ENCODE measurements at places on chromosomes 16 and 17. TPM values are rescaled to one million over a fixed set of nuclear protein-coding genes. Genes with fewer than 3 reads are reported as not detected.

Gene CDK12
- 77.4 TPM for polyA plus RNA-seq

Gene ITGA2B
- 4.4 TPM for polyA plus RNA-seq

Gene WNK4
- polyA plus RNA-seq = 10.1 TPM

Gene TEX19
- not detected for polyA plus RNA-seq

Gene CAPNS2
- not detected for polyA plus RNA-seq

Gene OSGIN1
- 0.30 TPM for polyA plus RNA-seq

Gene SMTNL2
- 57.5 TPM for polyA plus RNA-seq

Gene NEUROD2
- polyA plus RNA-seq = 0.08 TPM

Gene KANSL1
- 95.8 TPM for polyA plus RNA-seq

Gene EFCAB5
- polyA plus RNA-seq = 2.8 TPM

Gene MT4
- not detected for polyA plus RNA-seq

Gene TBC1D3K
- 1.1 TPM for polyA plus RNA-seq

Gene KCNH4
- polyA plus RNA-seq = not detected

- DNase-seq = no peak
Observed at GRCh38 chr17:18040261-18040858, 1.2 kb downstream of the GID4 start.

DNA sequence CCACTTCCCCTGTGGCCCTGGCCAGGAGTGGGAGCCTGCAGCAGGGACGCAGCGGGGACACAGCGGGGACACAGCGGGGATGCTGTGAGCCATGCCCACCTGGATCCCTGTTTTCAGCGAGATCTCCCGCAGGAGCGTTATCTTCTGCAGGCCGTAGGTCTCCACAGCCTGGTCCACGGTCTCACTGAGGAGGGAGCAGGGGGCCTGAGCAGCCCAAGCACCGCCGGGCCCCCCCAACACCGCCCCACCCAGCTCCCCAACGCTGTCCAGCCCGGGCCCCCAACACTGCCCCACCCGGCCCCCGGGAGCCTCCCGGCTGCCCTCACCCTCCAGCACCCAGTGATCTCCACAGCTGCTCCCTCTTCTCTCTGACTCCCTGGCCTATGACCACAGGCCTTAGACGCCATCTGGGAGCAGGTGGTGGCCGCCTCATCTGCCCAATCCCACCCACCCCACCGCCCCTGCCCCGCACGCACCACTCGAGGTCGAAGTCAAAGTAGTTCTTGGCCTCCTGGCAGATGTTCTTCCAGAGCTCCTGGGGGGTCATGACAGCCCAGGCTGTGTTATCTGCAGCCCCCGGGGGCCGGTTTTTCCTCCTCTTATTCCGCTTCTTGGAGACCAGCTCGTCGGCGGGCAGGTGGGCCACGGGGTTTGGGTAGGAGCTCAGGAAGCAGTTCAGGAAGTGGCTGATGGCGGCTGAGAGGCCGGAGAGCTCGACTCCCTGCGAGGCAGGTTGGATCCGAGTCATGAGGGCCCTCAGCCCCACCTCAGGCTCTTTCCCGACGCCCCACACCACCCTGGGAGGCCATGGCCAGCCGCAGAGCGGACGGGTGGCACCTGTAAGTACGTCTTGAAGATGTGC is 17.0 kb downstream of the CLUH start:
- DNase-seq = no peak

DNA sequence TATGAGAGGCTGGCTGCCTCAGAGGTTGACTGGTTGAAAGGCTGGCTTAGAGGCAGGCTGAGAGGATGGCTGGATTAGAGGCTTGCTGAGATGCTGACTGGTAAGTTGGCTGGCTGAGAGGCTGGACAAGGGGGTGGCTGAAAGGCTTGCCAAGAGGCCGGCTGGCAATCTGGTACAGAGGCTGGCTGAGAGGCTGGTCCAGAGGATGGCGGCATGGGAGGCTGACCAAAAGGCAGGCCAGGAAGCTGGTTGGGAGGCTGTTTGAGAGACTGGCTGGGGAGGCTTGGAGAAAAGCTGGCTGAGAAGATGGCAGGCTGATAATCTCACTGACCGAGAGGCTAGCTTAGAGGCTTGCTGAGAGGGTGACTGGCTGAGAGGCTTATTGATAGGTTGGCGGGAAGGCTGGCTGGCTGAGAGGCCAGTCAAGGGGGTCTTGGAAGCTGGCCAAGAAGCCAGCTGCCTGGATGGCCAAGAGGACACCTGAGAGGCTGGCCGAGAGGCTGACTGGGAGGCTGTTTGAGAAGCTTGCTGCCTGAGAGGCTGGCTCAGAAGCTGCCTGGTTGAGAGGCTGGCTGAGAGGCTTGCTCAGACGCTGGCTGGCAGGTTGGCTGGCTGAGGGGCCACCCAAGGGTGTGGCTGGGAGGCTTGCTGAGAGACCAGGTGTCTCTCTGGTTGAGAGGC is 34.2 kb upstream of the ACSM2B start:
- DNase-seq = no peak

DNA sequence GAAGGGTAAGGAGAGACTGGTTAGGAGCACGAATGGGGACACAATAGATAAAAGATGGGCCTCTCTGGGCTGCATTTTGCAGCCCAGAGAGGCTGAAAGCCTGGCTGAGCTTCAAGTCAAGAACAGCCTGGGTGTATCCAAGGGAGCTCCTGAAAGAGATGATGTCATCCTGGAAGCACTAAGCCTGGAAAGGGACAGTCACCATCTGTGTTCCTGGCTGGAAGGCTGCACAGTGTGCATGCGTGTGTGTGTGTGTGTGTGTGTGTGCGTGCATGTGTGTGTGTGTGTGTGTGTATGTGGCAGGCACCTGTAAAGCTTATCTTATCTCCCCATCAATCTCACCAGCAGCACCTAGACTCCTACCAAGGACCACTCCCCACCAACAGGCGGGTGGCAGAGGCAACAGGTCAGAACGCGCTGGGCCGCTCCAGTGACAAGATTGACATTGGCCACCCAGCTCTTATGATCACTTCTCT is 44.1 kb downstream of the COG7 start:
- DNase-seq = no peak

- DNase-seq = no peak
Observed at GRCh38 chr17:68290268-68290954, 516 bp downstream of the SLC16A6 start.

DNA sequence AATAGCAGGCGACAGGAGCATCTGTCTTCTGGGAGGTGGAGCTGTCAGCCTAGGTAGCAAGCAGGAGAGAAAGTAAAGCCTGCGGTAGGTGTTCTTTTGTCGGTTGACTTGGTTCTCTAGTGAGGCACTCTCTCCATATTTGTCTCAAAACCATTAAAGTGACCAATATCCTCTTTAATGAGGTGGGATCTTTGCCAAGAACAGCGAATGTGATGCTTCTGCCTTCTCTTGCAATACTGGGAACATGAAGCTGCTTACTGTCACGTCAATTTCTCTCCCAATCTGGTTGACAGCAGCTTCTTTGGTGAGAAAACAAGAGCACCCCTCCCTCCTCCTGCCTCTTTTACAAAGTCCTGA is 176.7 kb downstream of the ABCC12 start:
- no peak for DNase-seq

DNA sequence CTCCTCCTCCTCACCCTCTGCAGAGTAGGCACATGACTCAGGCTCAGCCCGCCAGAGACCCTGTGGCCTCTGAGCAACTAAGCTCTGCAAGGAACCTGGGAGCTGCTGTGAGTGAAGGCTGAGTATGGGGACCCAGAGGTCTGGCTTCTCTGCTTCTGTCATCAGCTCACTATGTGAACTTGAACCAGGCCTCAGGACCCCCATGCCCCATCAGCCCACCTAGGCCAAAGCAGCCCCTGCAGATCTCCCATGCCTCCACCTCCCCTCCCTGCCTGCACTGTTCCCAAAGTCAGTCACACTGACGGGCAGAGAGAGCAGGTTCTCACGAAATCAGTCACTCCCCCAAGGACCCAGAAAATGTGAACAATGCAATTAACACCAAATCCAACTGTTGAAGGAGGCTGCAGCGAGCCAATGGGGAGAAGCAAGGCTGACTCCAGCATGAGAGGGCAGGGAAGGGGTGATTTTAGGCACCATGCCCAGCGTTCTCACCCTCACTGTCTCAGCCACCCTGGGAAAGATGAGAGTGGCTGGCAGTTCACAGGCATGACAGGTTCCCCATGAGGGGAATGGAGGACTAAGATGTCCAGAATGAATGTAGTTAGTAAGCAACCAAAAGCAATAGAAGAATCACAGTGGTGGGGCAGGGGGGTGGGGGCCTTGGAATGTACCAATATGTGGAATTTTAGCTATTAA is 60.6 kb downstream of the BEAN1 start:
- DNase-seq = no peak

DNA sequence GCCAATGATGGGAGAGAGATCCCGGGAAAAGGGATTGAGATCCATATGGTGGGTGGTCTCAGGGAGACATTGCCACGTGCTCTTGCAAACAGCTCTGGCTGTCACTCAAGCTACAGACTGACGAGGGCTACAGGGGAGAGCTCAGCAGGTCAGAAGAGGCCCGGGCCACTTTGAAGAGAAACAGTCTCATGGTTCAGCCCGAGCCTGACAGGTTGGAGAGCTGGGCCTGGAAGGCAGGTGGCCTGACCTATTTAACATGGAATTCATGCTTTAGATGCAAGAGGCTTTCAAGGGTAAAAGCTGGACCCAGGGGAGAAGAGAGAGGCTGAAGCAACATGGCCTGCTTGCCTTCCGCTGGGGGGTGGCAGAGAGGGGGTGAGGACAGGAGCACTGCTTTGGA is 81.0 kb upstream of the BRD7 start:
- DNase-seq = no peak

DNA sequence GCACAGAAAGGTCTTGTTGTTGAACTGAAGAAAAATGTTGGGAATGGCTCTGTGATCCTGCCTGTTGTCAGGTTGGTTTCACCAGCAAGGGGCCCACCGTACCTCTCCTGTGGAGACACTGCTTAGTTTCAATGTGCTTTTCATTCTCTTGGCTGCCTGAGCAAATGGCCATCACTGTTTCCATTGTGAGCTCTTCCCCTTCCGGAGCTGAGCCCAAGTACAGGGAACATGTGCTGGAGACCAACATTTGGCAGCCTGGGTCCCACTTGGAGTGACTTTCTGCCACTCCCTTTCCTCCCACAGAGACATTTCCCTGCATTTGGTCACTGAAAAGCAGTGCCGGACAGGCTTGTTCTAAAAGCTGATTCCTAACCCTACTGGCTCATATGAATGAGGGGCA is 23.1 kb downstream of the GABARAPL2 start:
- DNase-seq = no peak

DNA sequence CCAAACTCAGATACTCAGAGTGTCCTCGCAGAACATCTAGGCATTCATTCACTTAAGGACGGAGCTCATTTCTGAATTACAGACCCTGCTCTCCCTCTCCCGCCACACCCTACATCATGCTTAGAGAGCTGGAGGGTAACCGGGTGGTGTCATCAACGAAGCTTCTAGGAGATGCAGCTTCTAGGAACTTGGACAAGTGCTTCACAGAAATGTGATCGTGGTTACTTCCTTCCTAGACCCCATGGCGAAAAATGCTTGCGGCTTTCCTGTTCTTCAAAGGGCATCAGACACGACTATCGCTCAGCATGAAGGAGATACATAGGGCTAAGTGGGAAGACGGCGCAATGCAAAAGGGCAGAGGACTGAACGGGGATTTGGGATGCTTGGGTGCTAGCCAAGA is 126.8 kb downstream of the ZFHX3 start:
- DNase-seq = no peak

- no peak for DNase-seq
Observed at GRCh38 chr16:50844840-50845239, 103.0 kb downstream of the CYLD start.

- no peak for DNase-seq
Observed at GRCh38 chr16:72241930-72242329, 70.0 kb upstream of the PMFBP1 start.

DNA sequence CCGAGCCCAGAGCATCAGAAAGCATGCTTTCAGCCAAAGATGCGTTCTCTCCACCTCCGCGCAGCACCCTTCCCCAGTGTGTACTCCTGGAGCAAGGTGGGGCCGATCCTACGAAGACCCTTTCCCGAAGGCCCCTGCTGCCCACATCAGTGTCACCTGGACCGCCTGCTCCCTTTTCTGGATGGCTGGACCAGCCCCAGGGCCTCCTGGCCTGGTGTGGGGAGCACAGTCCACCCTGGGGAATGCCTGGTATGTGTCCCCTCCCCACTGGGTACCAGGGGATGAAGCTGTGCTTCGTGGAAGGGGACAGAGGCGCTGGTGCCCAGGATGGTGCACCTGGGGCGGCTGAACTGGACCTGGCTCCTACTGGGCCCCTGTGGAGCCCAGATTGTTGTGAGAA is 173.8 kb downstream of the SEC14L1 start:
- DNase-seq = no peak

- no peak for DNase-seq
Observed at GRCh38 chr17:28818819-28819221, 23.8 kb downstream of the FAM222B start.

DNA sequence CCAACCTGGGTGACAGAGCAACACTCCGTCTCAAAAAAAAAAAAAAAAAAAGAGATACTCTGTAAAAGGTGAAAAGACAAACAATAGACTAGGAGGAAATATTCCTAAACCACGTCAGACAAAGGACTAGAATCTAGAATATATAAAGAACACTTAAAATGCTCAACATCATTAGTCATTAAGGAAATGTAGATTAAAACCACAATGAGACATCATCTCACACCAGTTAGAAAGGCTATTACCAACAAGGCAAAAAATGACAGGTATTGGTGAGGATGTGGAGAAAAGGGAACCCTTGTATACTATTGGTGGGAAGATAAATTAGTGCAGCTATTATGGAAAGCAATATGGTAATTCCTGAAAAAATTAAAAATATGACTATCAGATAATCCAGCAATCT is 903.1 kb upstream of the SOX9 start:
- no peak for DNase-seq

DNA sequence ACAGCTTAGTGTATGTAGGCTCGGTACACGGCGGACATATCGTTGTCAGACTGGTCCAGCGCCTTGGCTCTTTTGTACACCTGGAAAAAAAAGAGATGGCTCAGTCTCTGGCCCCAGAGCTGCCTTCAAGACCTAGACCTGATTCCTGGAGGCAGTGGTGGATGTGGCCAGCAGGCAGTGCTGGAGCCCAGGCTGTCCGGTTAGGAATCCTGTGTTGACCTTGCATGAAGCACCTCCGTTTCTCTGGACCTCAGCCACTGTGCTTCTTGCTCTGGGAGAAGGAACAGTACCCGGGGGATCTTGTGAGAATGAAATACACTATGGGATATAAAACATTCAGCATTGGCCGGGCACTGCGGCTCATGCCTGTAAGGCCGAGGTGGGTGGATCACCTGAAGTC is 2.8 kb upstream of the ROGDI start:
- no peak for DNase-seq

- no peak for DNase-seq
Observed at GRCh38 chr17:49783071-49783715, 5.3 kb upstream of the KAT7 start.

- DNase-seq = no peak
Observed at GRCh38 chr17:35376245-35376644, 2.8 kb upstream of the SLFN11 start.

GRCh38 chr17:75876190-75876937 is 2.0 kb downstream of the TRIM47 start:
- no peak for DNase-seq

Measured in left kidney (tissue), 8 donors.